ENCODE measurements at places on chromosomes 6 and 20. TPM values are rescaled to one million over a fixed set of nuclear protein-coding genes. Genes with fewer than 3 reads are reported as not detected.

- no peak within 1 kb of the TSS for H3K27ac ChIP-seq
- H3K4me1 ChIP-seq = no peaks in the 10 kb centered on the region
- no peak within 1 kb of the TSS for H3K4me3 ChIP-seq
- H3K36me3 ChIP-seq = no peaks in the 10 kb centered on the region
- no peak for DNase-seq
Observed at GRCh38 chr20:38601216-38602184, at the start of gene ARHGAP40. TSS of gene ARHGAP40 (plus strand) at chr20:38601809.

GRCh38 chr6:52728394-52728793, 34.9 kb downstream of the GSTA2 start:
- H3K36me3 ChIP-seq = no peaks in the 10 kb centered on the region
- no peak overlapping the region for H3K27ac ChIP-seq
- no peak overlapping the region for H3K4me3 ChIP-seq
- no peak for DNase-seq
- H3K4me1 ChIP-seq = no peaks in the 10 kb centered on the region
- H3K27me3 ChIP-seq = no peaks in the 10 kb centered on the region

DNA sequence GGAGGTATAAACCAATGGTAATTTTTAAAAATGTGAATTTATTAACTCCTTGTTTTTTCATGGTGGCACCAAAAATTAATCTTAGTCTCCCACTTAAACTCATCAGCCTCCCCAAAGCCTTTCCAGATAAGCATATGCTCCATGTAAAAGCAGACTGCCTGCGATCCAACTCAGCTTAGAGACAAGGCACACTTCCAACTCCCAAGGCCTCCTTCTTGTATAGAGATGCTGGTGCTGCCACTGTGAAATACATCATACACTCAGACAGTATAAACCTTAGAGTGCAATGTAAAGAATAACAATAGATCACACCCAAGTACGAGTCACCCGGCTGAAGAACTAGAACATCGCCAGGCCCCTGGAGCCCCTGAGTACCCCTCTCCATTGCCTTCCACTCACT, 2.0 kb downstream of the ANKRD6 start:
- H3K4me1 ChIP-seq = peaks cover 27% of the 10 kb centered on the region
- H3K27me3 ChIP-seq = no peaks in the 10 kb centered on the region
- no peaks in the 10 kb centered on the region for H3K36me3 ChIP-seq
- no peak for DNase-seq

- no peaks in the 10 kb centered on the region for H3K27me3 ChIP-seq
- H3K27ac ChIP-seq = no peak overlapping the region
- DNase-seq = no peak
- no peaks in the 10 kb centered on the region for H3K4me1 ChIP-seq
- no peaks in the 10 kb centered on the region for H3K36me3 ChIP-seq
Observed at GRCh38 chr6:21241231-21242130, 352.1 kb upstream of the SOX4 start.

DNA sequence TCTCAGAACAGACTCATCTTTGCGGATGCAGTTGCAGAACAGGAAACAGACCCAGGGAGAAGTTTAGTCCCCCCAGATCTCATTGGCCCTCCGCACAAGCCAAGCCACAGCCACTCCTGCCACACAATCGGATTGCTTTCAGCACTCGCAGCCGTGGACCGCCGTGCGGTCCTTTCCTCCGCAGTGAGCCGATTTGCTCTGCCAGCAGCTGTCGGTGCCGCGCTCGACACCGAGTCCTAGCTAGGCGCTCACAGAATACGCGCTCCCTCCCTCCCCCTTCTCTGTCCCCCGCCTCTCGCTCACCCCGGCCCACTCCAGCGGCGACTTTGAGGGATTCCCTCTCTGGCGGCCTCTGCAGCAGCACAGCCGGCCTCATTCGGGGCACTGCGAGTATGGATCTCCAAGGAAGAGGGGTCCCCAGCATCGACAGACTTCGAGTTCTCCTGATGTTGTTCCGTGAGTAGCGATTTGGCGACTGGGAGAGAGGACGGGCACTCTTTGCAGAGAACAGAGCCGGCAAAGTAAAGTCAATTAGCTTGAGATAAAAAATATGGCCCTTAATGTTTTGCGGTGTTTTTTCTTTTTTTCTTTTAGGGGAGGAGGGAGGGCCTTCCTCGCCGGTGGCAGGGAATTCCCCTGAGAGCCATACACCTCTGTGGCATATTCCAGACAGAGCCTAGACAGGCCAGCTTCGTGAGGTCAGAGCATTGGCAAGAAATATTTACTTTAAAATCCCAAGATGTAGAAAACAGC, at the start of gene LAMP5:
LAMP5 (plus strand) TSS at position 130 of the 753 bp plus-strand sequence; CDS start at position 393, 263 bp downstream.
- H3K36me3 ChIP-seq = no peaks in the 10 kb centered on the region
- peak within 1 kb of the TSS; percentile 15 for H3K4me3 ChIP-seq
- DNase-seq = no peak
- no peak within 1 kb of the TSS for H3K27ac ChIP-seq

DNA sequence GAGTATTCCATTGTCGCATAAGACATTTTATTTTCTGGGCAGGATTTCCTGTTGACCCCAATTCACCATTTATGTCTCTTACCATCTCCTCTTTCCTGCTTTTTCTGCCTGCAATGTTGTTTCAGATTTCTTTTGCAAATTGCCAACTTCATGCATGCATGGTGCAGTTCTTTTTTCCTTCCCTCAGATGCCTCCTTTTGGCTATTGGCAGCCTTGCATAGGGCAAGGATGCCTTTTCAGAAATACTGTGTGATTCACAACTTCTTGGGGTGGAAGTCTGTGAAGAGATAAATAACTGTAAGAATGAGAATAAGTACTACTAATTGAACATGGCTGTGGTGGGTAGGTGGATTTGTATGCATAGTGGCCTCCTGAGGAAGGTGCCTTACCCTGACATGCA, 116.7 kb downstream of the SOX4 start:
- no peak for DNase-seq
- H3K4me3 ChIP-seq = no peak overlapping the region
- H3K27ac ChIP-seq = no peak overlapping the region
- no peaks in the 10 kb centered on the region for H3K36me3 ChIP-seq
- no peaks in the 10 kb centered on the region for H3K27me3 ChIP-seq

GRCh38 chr6:170186941-170187668, 103.8 kb downstream of the DLL1 start:
- no peaks in the 10 kb centered on the region for H3K4me1 ChIP-seq
- H3K27ac ChIP-seq = no peak overlapping the region
- H3K36me3 ChIP-seq = no peaks in the 10 kb centered on the region
- DNase-seq = no peak

GRCh38 chr6:13696226-13696625, 15.4 kb downstream of the RANBP9 start:
- H3K36me3 ChIP-seq = no peaks in the 10 kb centered on the region
- peaks cover under 1% of the 10 kb centered on the region for H3K4me1 ChIP-seq
- no peak for DNase-seq
- no peak overlapping the region for H3K4me3 ChIP-seq
- no peak overlapping the region for H3K27ac ChIP-seq

DNA sequence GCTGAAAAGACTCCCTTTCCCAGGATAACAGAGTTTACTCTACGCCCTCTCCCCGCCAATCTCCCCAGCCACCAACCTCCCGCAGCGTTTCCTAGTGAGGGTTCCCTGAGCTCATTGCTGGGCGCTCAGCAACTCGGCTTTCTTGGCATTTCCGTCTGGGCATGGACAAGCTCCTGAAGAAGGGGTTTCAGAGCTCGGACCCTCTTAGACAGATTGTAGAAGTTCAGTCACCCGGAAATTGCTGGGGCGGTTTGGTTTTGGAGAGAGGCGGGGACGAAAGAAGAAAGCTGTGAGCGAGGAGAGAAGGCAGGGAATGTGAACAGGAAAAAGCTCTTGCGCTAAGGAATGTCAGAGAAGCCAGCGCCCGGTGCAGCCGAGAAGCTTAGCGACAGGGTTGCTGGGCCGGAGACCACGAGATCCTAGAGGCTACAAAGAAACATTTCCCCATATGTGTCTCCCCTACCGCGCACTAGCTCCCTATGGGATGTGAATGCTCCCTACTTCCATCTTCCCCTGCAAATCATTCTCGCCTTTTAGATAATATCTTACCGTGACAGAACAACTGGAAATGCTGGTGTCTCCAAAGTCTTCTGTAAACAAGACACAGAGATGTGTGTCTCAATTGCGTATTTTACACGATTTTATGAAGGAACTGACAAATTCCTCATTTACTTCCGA, 15.8 kb downstream of the POM121L2 start:
- H3K4me3 ChIP-seq = no peak overlapping the region
- no peak overlapping the region for H3K27ac ChIP-seq
- no peak for DNase-seq
- H3K36me3 ChIP-seq = no peaks in the 10 kb centered on the region
- H3K4me1 ChIP-seq = no peaks in the 10 kb centered on the region

DNA sequence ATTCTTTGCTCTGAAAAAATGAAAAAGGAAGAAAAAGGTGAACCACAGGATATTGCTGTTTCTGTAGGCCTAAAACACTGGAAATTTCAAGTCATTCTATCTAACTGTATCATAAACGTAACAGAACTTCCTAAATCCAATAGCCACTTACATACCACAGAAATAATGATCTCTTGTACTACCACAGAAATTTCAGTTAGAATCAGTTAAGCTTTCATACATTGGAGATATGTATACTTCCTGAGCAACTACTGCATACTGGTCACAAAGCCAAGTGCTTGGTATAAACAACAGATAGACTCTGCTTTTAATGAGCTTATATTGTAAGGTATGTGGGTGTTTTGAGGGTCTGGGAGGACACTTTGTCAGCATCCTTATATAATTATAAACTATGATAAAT, 38.6 kb downstream of the VTA1 start:
- H3K4me3 ChIP-seq = no peak overlapping the region
- H3K27ac ChIP-seq = no peak overlapping the region
- no peaks in the 10 kb centered on the region for H3K36me3 ChIP-seq
- DNase-seq = no peak

GRCh38 chr6:12049165-12049564, 37.1 kb downstream of the HIVEP1 start:
- no peaks in the 10 kb centered on the region for H3K36me3 ChIP-seq
- H3K27me3 ChIP-seq = no peaks in the 10 kb centered on the region
- H3K4me3 ChIP-seq = no peak overlapping the region
- DNase-seq = no peak

- no peak for DNase-seq
- H3K27ac ChIP-seq = no peak overlapping the region
- H3K27me3 ChIP-seq = no peaks in the 10 kb centered on the region
- H3K4me1 ChIP-seq = no peaks in the 10 kb centered on the region
Observed at GRCh38 chr6:64090352-64090751, 454.8 kb downstream of the PHF3 start.

GRCh38 chr6:83860359-83860755, 868 bp downstream of the CYB5R4 start:
- peak overlapping the region; percentile 86 for H3K27ac ChIP-seq
- peak overlapping the region; percentile 82 for H3K4me3 ChIP-seq
- DNase-seq = no peak
- H3K27me3 ChIP-seq = no peaks in the 10 kb centered on the region
- peaks cover 19% of the 10 kb centered on the region for H3K4me1 ChIP-seq
- no peaks in the 10 kb centered on the region for H3K36me3 ChIP-seq

- no peak overlapping the region for H3K27ac ChIP-seq
- no peaks in the 10 kb centered on the region for H3K4me1 ChIP-seq
- H3K4me3 ChIP-seq = no peak overlapping the region
- no peaks in the 10 kb centered on the region for H3K27me3 ChIP-seq
- DNase-seq = no peak
- no peaks in the 10 kb centered on the region for H3K36me3 ChIP-seq
Observed at GRCh38 chr6:99011151-99011550, 63.4 kb upstream of the FBXL4 start.

GRCh38 chr6:93343476-93343875, 75.9 kb downstream of the EPHA7 start:
- H3K27ac ChIP-seq = no peak overlapping the region
- no peak for DNase-seq
- H3K4me1 ChIP-seq = no peaks in the 10 kb centered on the region
- no peaks in the 10 kb centered on the region for H3K36me3 ChIP-seq

- H3K4me1 ChIP-seq = no peaks in the 10 kb centered on the region
- H3K4me3 ChIP-seq = no peak overlapping the region
- H3K36me3 ChIP-seq = no peaks in the 10 kb centered on the region
- no peak overlapping the region for H3K27ac ChIP-seq
Observed at GRCh38 chr6:22248513-22249308, 48.1 kb downstream of the PRL start.

- no peak overlapping the region for H3K27ac ChIP-seq
- H3K4me1 ChIP-seq = peaks cover 7% of the 10 kb centered on the region
- no peaks in the 10 kb centered on the region for H3K36me3 ChIP-seq
- DNase-seq = no peak
Observed at GRCh38 chr6:15871276-15871675, 208.4 kb upstream of the DTNBP1 start.

GRCh38 chr6:112180095-112180820, 74.1 kb downstream of the LAMA4 start:
- no peak overlapping the region for H3K4me3 ChIP-seq
- H3K27me3 ChIP-seq = no peaks in the 10 kb centered on the region
- peak; percentile 66 for DNase-seq
- no peaks in the 10 kb centered on the region for H3K4me1 ChIP-seq
- no peaks in the 10 kb centered on the region for H3K36me3 ChIP-seq

- H3K27ac ChIP-seq = peak overlapping the region; percentile 98
- no peaks in the 10 kb centered on the region for H3K27me3 ChIP-seq
- no peaks in the 10 kb centered on the region for H3K4me1 ChIP-seq
- H3K4me3 ChIP-seq = peak overlapping the region; percentile 90
- peak; percentile 78 for DNase-seq
- H3K36me3 ChIP-seq = no peaks in the 10 kb centered on the region
Observed at GRCh38 chr6:148747471-148748165, 788 bp downstream of the UST start.

DNA sequence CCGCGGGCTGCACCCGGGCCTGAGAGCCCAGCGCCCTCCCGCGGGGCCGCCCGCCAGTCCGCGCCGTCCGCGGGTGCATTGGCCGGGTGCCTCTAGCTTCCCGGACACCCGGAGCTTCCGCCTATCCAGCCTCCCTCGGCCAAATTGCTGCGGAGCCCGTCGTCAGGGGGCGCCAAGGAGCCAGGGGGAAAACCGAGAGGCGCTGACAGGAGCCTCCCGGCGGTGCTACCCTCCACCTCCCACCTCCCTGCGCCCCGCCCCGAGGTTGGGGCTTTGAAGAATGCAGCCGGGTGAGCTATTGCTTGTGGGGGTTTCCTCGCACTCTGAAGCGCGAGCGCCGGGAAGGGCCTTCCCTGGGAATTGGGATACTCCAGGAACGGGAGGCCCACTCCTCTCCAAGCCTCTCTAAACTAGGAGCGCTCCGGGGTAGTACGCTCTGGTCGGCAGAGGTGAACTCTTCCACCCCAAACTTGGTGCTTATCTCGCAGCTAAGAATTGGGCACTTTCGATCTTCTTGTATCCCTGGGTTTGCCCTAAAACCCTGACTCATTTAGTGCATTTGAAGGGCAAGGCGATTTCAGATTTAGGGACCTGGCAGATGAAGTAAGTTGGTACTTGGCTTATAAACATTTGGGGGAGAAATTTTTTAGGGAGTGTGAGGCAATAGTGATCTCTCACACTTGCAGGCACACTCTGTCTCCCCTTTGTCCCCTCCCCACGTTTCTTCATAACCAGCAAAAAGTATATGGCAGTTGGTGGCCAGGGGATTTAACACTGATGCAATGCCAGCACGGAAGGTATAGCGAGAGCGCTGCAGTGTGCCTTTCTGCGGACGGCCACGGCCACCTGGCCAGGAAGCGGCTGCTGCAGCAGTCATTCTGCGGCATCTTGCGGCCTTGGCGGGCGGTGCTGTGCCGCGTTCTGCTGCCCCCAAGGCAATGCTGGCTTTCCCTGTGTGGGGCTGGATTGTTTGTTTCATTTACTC, 556 bp downstream of the BEND6 start:
- H3K4me3 ChIP-seq = peak overlapping the region; percentile 67
- DNase-seq = peak; percentile 91
- H3K4me1 ChIP-seq = no peaks in the 10 kb centered on the region
- H3K36me3 ChIP-seq = no peaks in the 10 kb centered on the region
- no peaks in the 10 kb centered on the region for H3K27me3 ChIP-seq
- H3K27ac ChIP-seq = peak overlapping the region; percentile 59

Gene DEFB129
- total RNA-seq = not detected

Gene EZR
- 37.7 TPM for total RNA-seq

Gene ZBP1
- total RNA-seq = not detected

Gene CRISP2
- total RNA-seq = not detected

Gene ECT2L
- not detected for total RNA-seq

Gene GABRR2
- total RNA-seq = 1.5 TPM

All from sigmoid colon (tissue), 7 donors.